ENCODE measurements at places on chromosomes 7 and 10.

GRCh38 chr10:79383974-79384606 lies 36.8 kb downstream of the PPIF start:
- no peak for DNase-seq

- no peak for DNase-seq
These were observed 884 bp downstream of the RINT1 start for GRCh38 chr7:105532709-105533460.

DNA sequence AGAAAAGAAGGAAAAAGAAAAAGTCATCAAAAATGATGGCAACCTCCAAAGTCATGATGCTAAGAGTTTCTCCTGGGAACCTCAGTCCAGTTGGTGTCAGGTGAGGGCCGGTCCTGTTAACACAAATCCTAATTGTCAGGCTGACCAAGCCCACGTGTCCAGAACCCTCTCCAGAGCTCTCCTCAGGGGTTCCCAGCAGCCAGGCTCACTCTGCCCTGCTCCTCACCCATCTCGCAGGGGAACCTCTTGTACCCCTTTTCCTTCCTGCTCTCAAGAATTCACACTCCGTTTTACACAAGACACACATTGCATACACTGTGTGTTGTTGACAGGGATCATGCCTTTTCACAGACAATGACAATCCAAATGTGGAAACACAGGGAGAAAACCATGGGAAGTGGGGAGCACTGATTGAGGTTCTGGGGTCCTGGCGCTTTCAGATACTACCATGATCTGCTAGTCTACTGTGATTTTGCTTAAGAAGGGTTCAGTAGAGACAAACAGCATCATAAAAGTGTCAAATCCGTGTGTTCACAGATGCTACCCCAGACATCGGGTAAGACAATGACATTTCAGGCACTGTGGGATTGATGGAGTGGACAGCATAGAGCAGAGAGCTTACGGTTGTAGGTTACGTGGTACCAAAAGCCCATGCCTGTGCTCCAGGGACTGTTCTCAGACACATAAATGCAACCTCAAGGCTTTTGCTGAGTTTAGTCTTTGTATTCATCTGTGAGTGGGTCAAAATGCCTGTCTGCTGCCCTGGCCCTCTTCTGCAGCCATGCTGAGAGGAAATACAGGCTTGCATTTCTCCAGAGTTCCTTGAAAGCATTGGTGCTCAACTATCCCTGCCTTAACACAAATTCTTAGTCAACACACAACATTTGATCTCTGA lies 16.0 kb downstream of the IL2RA start:
- DNase-seq, result no peak

DNA sequence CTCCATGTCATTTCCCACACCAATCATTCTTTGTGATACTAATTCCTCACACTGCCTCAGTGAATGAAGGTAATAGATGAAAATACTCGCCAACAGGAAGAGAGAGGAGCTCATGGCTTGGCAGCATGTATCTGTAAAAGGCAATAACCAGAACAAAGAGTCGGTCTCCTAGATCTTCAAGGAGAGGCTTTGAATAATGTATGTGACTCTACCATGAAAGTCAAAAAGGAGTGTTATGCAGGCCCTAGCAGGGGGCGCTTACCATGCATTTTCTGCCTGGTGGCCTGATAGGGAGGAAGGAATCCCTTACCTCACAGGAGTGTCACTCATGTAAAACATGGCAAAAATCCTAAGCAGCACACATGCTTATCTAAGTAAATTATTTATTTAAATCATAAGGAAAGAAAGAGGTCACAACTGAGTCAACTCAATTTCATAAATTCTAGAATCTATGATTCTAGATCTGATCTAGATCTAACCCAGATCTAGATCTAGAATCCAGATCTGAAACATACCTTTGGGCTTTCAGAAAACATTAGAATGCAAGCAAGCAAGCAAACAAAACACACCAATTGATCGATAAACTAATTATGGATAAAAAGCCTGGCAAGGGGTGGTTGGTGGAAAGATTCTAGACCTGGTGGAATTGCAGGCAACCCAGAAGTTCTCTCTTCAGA lies 226.3 kb upstream of the KLF6 start:
- DNase-seq, result no peak

DNA sequence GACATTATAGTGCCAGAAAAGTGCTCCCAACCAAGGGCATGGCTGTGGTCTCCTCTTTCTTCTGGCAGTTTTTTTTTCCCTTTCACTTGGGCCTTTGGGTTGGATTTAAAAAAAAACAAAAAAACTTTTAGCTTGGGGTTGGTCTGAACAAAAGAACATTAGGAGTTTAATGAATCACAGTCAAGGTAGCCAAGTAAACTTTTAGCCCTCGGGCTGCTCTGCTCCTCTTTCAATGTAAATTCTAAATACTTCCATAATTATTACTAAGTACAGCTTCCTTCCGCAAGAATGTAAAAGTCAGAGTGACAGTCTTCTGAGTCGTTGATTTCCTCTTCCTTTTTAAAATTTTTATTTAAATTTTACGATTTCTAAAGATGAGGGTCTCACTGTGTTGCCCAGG lies 79.2 kb downstream of the NRF1 start:
- DNase-seq, result no peak

- no peak for DNase-seq
These were observed 281.8 kb upstream of the HGF start for GRCh38 chr7:82051601-82052000.

DNA sequence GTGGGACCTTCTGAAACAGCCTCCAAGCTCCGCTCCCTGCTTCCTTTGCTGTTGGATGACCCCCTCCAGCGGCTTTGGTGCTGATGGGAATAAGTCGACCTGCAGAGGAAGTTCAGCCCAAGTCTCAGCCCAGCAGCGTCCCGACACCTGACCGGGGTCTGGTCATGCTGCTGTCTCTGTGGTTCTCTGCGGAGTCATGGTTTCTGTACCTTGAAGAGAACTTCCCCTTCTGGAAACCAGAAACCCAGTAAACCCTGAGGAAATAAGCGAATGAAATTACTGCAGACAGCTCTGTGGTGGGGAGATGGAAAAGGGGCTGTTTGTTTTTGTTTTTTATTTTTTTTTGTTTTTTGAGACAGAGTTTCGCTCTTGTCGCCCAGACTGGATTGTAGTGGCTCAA lies 18.3 kb upstream of the ZNF12 start:
- no peak for DNase-seq

GRCh38 chr10:26022831-26023230 lies 88.8 kb downstream of the MYO3A start:
- no peak for DNase-seq

DNA sequence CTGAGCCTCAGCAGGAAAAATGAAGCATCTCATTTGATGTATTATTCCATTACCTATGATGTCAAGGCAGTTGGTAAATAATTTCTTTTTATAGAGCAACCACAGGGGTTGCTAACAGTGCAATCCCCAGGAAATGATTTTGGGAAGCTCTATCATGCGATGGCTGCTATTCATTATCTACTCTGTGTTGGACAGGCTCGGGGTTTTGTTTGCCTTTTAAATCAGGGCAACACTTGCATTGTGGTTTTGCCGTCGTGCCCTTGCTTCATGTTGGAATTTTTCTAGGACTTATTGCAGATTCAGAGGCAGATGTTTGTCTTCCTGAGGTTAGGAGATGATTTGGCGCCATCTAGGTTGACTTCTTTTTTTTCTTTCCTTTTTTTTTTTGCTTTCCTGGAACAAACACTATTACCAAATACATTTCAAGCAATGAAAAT lies 128.4 kb downstream of the BICC1 start:
- no peak for DNase-seq

GRCh38 chr10:27368706-27369105 lies 128.1 kb upstream of the ACBD5 start:
- DNase-seq, result no peak

GRCh38 chr10:54904833-54905232 lies 103.8 kb upstream of the PCDH15 start:
- DNase-seq, result no peak

- no peak for DNase-seq
These were observed 62.3 kb downstream of the LAMB4 start for GRCh38 chr7:108067844-108068243.

- no peak for DNase-seq
These were observed 64.5 kb downstream of the CARD11 start for GRCh38 chr7:2979201-2979631.

- DNase-seq, result no peak
These were observed 4.2 kb downstream of the TMEM60 start for GRCh38 chr7:77794000-77794399.

GRCh38 chr10:123135415-123136141 lies at the start of gene HMX3:
HMX3 (plus strand) TSS chr10:123135970; CDS start chr10:123136051, 81 bp downstream.
- DNase-seq, result no peak

GRCh38 chr7:45682836-45683555 lies 108.8 kb downstream of the ADCY1 start:
- no peak for DNase-seq

- no peak for DNase-seq
These were observed 54.2 kb downstream of the DIP2C start for GRCh38 chr10:635088-635861.

GRCh38 chr7:83739527-83739926 lies 90.6 kb upstream of the SEMA3E start:
- DNase-seq, result no peak

GRCh38 chr7:142556740-142557139 lies 192.5 kb upstream of the PRSS1 start:
- DNase-seq, result no peak

DNA sequence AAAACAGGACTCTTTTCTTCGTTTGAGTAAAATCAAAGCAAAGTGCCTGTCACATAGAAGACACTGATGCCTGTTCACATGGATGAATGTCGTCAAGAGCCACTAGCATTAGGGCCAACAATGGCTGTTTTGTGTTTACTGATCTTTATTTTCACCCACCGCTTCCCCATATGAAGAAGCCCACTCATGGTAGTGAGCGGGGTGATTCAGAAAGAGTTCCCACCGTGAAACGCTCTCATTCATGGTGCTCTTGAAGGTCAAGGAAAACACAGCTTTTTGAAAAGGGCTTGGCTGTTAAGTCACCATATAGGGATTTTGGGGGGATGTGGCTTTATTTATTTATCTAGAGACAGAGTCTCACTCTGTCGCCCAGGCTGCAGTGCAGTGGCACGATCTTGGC lies 12.5 kb downstream of the PROSER2 start:
- DNase-seq, result no peak

DNA sequence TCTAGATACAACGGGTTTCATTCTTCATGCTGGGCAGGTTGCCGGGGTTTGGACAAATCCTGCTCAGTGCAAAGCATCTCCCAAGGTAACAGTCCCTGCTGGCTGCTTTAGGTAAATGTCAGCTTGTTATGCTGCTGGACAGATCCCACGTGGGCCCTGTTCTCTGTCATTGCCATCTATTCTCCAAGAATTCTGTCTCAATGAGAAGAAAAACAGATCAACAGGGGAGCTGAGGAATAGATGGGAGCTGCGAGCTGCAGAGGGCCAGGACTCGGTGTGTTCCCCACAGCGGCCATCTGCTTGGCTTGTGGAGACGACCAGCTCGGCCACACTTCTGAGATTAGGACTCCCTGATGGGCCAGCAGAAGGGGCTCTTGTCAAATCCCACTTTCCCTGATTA lies 235.2 kb downstream of the DPP6 start:
- no peak for DNase-seq

GRCh38 chr7:21198921-21199320 lies 229.0 kb upstream of the SP4 start:
- no peak for DNase-seq

GRCh38 chr7:84188786-84189405 lies 5.7 kb downstream of the SEMA3A start:
- no peak for DNase-seq

DNA sequence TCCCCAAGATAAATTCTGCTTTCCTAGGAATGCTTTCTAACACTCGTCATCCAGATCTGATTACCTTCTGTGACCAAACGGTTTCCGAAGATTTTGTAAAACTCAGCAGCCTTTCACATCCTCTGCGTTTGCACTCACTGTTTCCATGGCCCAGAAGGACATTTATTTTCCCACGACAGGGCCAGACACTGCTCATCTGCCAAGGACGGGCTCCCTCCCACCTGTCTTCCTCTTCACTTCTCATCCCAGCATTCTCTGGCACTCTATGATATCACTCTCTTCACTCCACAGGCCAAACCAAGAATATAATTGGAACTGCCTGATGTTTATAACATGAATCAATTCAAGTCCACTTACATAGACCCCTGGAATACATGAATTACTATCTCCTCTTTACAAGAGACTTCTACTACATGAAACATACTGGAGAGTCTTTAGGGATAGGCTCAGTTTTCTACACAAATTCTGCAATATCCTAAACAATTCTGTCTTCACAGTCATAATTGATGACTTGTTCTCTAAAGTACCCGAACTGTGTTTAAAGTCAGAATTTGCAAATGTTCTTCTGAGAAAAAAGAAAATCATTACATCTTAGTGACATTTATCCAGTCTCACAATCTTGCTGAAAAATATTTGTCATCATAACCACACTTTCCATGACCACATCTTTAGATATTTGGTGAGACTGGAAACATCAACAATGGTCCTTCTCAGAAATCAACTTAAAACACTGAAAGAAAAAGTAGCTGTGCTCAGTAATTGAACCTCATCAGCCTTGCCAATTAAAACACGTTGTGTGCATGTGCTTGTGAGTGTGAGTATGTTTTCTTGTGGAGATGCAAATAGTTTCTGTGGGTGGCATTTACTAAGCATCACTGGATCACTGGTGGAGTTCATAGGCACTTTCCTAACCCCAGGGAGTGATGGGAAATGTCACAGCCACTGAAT lies 79.5 kb upstream of the PRSS58 start:
- no peak for DNase-seq

DNA sequence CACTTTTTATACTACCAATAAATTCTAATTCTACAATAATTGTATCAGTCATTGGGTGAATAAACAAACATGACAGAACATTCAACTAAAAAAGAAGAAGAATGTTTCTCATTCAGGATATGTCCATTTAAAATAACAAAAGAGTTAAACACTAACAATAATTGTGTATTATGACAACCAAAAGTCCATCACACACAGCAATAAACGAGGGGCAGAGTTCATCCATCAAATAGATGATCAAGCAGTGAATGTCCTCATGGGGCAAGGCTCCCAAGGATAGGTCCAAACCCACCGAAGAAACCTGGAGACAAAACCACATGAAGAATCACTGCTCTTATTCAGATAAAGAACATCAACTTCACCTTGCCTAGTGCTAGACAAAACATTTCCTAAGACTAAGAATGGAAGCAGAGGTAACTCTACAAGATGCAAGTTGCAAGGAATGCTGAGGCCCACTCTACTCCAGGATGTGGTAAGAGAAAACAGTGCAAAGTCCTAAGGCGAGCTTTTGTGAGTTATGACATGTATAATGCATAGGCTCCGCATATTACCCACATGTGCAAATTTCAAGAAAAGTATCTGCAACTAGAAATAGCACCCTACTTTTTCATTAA lies 115.1 kb downstream of the PARD3 start:
- DNase-seq, result no peak
